ENCODE measurements at places on chromosomes 2 and 18. TPM values are rescaled to one million over a fixed set of nuclear protein-coding genes. Genes with fewer than 3 reads are reported as not detected.

Gene RGPD6
- polyA plus RNA-seq = 36.0 TPM

DNA sequence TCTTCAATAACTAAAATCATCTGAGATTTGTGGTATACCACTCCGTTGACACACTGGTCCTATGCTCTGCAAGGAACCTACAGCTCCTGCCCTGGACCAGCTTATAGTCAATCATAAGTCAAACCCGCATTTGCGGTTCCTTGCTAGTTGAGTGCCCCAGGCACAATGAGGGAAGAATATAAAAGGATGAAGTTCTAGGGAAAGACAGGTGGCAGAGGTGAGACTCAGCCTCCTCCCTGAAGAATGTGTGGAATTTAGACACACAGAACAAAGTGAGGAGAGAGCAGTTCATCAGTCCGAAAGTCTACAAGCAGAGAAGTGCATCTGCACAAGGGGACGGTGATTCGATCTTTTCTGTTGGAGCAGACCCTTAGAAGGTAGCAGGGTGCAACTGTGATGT lies 615.0 kb upstream of the FANCL start:
- DNase-seq = no peak

DNA sequence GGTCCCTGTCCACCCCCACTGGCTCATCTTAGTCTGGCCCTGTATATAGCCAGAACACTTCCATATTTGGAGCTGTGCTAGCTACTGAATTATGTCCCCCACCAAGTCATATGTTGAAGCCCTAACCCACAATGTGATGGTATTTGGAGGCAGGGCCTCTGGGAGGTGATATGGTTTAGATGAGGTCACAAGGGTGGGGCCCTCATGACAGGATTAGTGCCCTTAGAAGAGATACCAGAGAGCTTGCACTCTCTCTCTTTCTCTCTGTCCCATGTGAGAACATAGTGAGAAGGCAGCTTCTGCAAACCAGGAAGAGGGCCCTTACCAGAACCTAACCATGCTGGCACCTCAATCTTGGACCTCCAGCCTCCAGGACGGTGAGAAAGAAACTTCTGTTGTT lies 31.2 kb downstream of the ALPK2 start:
- DNase-seq = no peak

- DNase-seq = no peak
These were observed 600.9 kb downstream of the PLCL1 start for GRCh38 chr2:198405311-198405710.

Gene SERPINB11
- polyA plus RNA-seq = not detected

GRCh38 chr2:79860228-79861058 lies 347.6 kb downstream of the CTNNA2 start:
- DNase-seq = no peak

Gene RPRM
- polyA plus RNA-seq = 5.8 TPM

DNA sequence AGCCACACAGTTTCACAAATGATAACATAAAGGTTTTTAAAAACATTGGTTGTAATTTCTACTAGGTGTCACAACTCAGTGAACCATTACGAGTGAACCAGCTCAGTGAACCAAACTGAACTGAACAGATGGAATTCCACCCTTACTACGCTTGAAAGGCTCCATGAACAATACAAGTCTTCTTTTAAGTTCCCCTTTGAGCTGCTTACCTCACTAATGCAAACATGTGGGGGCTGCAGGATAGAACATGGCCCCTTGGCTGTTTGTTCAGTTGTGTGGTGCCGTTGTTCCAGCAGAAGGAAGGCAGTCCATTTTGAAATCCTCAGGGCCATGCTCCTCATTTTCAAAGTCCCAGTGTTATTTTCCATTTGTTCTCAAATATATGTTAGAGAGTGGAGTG lies 30.7 kb upstream of the KLHL14 start:
- DNase-seq = peak; percentile 73

GRCh38 chr2:33478968-33479731 lies 2.7 kb downstream of the RASGRP3 start:
- DNase-seq = no peak

GRCh38 chr2:232278534-232278933 lies 100.0 kb upstream of the ALPP start:
- no peak for DNase-seq

GRCh38 chr2:220114443-220114842 lies 487.0 kb downstream of the SLC4A3 start:
- DNase-seq = no peak

- DNase-seq = no peak
These were observed 134.7 kb downstream of the PXDN start for GRCh38 chr2:1609485-1610095.

All from left renal pelvis (tissue), 4 donors.